ENCODE measurements at places on chromosomes 3 and 15.

DNA sequence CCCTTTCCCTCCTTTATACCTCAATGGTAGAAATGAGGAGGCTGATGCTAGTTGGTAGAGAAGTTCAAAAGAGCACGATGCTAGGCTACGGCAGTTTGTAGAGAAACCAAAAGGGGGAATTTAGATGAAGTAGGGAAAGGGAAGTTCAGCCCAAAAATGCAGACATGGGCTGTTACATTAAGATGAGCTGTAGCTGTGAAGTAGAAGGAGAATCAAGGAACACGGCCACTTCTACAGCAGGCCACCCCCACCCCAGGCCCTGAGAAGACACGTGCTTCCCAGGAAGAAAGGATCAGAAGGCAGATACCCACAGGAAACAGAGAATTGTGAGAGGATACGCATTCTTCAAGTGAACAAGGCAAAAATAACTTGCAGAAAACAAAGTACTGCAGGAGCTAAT is 2.1 kb upstream of the PARP14 start:
- no peak overlapping the region for H3K4me3 ChIP-seq
- peak overlapping the region; percentile 92 for H3K27ac ChIP-seq
- H3K36me3 ChIP-seq = no peaks in the 10 kb centered on the region
- DNase-seq = no peak
- H3K27me3 ChIP-seq = no peaks in the 10 kb centered on the region

DNA sequence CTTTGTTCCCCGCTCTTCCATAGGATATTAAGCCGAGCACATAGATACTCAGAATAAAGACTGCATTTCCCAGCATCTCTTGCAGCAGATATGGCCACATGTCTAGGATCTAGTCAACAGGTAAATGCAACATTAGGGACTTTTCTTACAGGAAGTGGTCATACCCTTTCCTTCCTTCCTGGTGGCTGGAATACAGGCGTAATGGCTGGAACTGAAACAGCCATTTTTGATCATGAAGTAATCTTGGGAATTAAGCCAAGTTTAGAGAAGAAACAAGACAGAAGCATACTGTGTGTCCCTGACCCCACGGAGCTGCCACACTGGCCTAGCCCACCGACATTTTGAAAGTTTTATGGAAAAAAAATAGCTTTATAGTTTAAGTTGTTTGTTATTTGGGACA is 234.0 kb downstream of the XXYLT1 start:
- no peaks in the 10 kb centered on the region for H3K27me3 ChIP-seq
- H3K4me1 ChIP-seq = no peaks in the 10 kb centered on the region
- no peak overlapping the region for H3K27ac ChIP-seq
- no peak overlapping the region for H3K4me3 ChIP-seq
- no peaks in the 10 kb centered on the region for H3K36me3 ChIP-seq

GRCh38 chr15:50046159-50046558 is 72.9 kb downstream of the ATP8B4 start:
- no peak overlapping the region for H3K27ac ChIP-seq
- no peaks in the 10 kb centered on the region for H3K27me3 ChIP-seq
- no peaks in the 10 kb centered on the region for H3K4me1 ChIP-seq
- peaks cover 7% of the 10 kb centered on the region for H3K36me3 ChIP-seq

DNA sequence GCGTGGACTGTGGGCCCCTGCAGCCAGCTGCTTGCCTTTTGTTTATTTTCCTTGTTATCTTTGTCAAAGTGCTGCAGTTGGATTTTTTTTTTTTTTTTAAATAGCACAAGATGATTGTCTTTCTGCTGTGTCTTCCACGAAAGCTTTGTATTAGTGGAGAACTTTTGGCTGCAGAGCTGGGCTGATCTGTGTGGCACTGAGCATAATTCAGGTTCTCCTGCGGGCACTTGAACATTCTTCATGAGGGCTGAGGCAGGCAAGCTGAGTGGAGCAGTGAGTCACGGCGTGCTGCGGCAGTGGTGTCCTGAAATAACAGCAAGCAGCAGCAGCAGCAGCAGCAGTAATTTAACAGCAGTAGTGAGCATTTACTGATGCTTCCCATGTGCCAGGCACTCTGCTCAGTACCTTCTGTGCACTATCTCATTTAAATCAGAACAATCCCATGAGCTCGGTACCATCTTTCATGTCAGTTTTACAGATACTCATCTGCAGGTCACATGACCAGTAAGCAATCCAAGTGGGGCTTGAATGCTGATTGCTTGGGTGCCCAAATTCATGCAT is 45.8 kb downstream of the MITF start:
- no peaks in the 10 kb centered on the region for H3K27me3 ChIP-seq
- peak overlapping the region; percentile 38 for H3K27ac ChIP-seq
- peaks cover 26% of the 10 kb centered on the region for H3K4me1 ChIP-seq
- no peaks in the 10 kb centered on the region for H3K36me3 ChIP-seq
- DNase-seq = peak; percentile 87

- no peaks in the 10 kb centered on the region for H3K36me3 ChIP-seq
- no peak overlapping the region for H3K4me3 ChIP-seq
- no peaks in the 10 kb centered on the region for H3K27me3 ChIP-seq
- H3K4me1 ChIP-seq = peaks cover 41% of the 10 kb centered on the region
These were observed 149.5 kb downstream of the SMAD6 start for GRCh38 chr15:66851311-66852063.

DNA sequence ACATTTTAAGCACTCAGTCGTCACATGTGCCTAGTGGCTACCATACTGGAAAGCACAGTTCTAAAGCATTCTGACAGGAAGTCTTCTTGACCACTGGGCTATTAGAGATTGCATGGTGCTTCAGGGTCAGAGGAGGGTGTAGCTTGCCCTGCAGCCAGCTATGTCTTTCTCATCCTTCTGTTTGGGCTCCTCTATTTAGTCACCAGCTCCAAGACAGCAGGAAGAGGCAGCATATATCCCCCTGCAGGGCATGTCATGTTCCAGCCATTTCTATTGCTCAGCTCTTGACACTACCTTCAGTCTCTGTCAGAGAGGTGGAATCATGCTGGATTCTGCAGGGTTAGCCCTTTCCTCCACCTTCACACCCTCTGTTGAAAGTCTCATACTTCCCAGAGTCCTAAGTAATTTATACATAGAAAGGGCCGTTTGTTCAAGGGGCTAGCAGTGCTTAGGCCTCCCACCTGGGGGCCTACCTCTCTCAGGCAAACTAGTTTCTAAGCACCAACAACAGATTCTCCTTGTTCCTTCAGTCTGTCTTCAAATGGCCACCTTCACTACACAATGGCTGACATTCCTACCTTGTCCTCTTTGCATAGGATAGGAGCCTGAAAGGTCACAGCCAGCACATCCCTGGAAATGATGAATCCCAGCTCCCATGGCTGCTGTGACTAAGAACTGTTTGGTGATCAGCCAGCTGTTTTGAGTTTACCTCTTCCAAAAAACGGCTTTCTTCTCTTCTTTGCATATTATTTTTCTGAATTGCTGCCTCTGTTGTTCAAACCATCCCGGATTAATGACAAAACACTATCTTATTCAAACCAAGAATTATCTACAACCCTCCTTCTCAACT is 115.7 kb upstream of the BFSP2 start:
- DNase-seq = no peak
- no peaks in the 10 kb centered on the region for H3K27me3 ChIP-seq
- H3K27ac ChIP-seq = no peak overlapping the region

DNA sequence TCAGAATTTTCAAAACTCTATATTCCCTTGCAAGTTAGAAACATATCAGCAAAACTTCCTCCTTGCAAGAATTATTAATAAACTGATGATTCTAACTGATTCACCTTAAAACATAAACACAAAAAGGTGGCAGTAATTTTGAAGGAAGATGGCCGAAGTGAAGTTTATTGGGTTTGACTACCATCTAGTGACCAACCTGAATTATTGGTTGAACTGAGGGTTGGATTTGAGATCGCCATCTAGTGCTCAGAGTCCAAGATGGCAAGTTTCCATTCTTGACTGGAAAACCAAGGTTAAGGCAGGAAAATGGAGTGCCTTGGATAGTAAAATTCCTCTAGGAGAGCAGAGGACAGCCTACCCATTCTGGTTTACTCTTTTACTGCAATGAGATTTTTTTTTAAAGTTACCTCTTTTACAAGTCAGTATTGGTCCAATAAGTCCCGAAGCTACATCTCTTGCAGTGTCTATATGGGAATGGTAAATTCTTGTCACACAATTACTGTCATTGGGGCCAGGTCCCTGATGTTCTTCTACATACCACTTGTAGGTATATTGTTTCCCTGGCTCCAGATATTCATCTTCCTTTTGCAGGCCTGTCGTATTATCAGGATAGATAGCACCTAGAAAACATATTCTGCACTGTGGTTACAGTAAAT is 51.6 kb upstream of the CP start:
- DNase-seq = no peak
- no peaks in the 10 kb centered on the region for H3K36me3 ChIP-seq
- H3K27me3 ChIP-seq = no peaks in the 10 kb centered on the region
- H3K27ac ChIP-seq = peak overlapping the region; percentile 50
- no peak overlapping the region for H3K4me3 ChIP-seq
- no peaks in the 10 kb centered on the region for H3K4me1 ChIP-seq

DNA sequence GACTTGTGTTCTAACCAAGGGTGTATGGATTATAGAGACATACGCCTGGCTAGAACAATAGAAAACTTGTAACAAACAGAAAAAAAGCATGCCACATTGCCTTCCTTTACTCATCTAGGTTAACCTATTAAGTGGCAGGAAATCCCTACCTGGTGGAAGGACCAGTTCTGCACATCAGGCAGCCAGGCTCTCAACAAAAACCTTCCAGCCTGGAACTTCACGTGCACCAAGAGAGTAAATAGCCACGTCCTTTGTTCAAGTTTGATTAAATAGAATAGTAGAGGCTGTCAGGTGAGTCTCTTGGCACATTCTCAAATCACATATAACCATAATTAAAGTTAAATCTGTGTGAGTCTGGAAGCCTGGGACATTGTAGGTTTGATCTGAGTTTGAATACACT is 85.0 kb upstream of the DPH6 start:
- DNase-seq = no peak
- H3K36me3 ChIP-seq = no peaks in the 10 kb centered on the region
- H3K4me1 ChIP-seq = no peaks in the 10 kb centered on the region
- H3K27me3 ChIP-seq = no peaks in the 10 kb centered on the region

DNA sequence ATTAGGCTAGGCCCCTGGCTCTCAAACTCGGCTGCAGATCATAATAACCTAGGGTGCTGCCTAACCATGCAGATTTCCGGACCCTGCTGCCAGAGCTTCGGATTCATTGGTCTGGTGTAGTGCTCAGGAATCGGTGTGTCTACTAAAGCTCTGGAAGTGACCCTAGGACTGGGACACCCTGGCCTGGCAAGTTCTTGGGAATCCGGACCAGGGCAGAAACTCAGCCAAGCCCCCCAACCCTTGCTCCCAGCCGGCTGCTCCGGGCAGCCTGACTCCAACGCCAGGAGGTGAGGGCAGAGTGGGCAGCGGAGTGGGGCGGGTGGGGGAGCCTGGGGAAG is 23.0 kb downstream of the IGDCC3 start:
- no peaks in the 10 kb centered on the region for H3K36me3 ChIP-seq
- no peak overlapping the region for H3K27ac ChIP-seq
- no peaks in the 10 kb centered on the region for H3K27me3 ChIP-seq
- no peak for DNase-seq
- no peak overlapping the region for H3K4me3 ChIP-seq

DNA sequence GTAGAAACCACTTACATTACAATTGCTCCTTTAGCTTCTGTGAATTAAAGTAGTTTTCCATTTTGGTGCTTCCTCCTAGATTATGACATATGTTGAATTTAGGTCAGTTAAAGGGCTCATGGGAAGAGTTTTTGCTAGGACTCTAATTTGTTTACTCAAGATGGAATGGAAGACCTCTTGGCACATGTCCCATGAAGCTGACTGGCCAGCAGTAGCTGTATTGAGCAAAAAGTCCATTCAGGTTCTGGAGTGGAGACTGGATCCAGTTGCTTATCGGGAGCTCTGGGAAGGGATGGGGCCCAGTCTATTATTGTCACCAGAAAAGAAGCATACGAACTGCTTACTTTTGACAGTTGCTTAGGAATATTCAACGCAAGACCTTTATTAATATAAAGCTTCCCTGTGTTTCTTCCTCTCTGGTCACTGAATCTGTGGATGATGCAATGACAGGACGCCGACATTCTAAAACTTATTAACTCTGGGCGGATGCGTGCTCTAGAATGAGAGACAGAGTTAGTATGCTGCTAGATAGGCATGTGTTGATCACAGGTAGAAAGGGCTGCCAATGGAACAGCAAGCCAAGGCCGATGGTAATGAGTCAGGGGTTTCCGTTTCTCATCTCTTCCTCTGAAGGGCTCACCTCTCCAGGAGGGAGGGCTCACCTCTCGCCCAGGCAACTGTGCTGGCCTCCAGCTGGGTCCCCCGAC is 155.8 kb downstream of the NR1D2 start:
- no peaks in the 10 kb centered on the region for H3K27me3 ChIP-seq
- H3K4me1 ChIP-seq = no peaks in the 10 kb centered on the region
- H3K27ac ChIP-seq = no peak overlapping the region
- no peaks in the 10 kb centered on the region for H3K36me3 ChIP-seq
- no peak overlapping the region for H3K4me3 ChIP-seq

DNA sequence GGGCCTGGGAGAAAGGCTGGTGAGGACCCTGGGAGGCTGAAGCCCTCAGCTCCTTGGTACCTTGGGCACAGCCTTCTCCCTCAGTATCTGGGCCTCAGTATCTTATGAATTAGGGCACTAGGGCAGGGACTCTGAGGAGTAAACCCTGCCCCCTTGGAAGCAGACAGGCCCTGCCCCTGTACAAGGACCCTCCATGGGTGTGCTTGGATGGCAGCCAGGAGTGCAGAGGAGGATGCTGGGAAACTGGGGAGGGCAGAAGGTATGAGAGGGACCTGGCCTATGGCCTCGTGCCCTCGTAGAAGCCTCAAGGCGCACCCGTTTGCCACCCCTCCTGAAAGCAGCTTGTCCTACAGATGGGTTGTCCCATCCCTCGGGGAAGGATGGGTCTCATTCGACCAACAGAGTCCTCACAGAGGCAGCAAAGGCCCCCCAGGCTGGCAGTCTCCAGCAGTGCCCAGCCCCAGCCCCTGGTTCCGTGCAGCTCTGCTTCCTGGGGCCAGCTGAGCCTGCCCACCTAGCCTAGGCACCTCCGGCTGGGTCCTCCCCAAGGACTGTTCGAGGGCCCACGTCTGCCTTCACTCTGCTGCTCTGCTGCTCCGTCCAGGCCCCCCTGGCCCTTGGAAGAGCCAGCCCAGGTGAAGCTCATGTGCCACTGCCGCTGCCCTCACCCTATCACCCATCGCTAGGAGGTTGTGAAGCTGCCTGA is 15.3 kb upstream of the SEMA3F start:
- no peak overlapping the region for H3K4me3 ChIP-seq
- H3K27ac ChIP-seq = no peak overlapping the region

DNA sequence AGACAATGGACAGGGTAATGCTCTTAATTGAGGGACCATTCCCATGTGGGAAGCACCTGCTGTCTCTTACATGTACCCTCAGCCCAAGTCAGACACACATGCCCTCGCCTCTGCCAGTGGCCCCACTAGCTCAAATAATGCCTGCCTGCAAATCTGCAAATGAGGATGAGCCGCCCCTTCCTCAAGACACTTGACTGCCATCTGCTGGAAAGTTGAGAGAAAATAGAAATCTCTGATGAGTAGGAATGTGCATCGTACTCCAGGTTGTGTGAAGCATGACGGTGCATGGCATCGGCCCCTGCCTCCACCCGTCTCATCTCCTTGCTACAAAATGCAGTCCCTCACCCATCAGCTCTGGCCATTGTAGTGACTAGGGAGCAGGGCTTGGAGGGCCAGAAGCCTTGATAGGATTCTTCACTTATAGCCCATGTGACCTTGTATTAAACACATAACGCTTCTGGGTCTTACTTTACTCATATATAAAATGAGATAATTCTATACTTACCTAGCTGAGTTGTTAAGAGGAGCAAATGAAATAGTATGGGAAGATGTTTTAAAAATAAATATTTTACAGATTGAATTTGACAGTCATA is 6.3 kb upstream of the SCN5A start:
- H3K4me3 ChIP-seq = no peak overlapping the region
- peaks cover 3% of the 10 kb centered on the region for H3K4me1 ChIP-seq
- no peak overlapping the region for H3K27ac ChIP-seq
- no peak for DNase-seq
- H3K27me3 ChIP-seq = no peaks in the 10 kb centered on the region

GRCh38 chr15:69523010-69524001 is 70.7 kb downstream of the RPLP1 start:
- H3K4me1 ChIP-seq = no peaks in the 10 kb centered on the region
- no peaks in the 10 kb centered on the region for H3K36me3 ChIP-seq
- peak; percentile 84 for DNase-seq
